ENCODE measurements at places on chromosomes 11 and 22. TPM values are rescaled to one million over a fixed set of nuclear protein-coding genes. Genes with fewer than 3 reads are reported as not detected.

MMP7 gene
- not detected for total RNA-seq

ENTHD1 gene
- total RNA-seq: 0.26 TPM

YPEL1 gene
- total RNA-seq: 5.3 TPM

CLCF1 gene
- total RNA-seq: 1.1 TPM

FBLN1 gene
- total RNA-seq: not detected

USH1C gene
- not detected for total RNA-seq

FXYD6 gene
- not detected for total RNA-seq

HARBI1 gene
- 9.4 TPM for total RNA-seq

Measured in naive thymus-derived CD8-positive, alpha-beta T cell (primary cell).